ENCODE measurements at places on chromosomes 11 and 22.

DNA sequence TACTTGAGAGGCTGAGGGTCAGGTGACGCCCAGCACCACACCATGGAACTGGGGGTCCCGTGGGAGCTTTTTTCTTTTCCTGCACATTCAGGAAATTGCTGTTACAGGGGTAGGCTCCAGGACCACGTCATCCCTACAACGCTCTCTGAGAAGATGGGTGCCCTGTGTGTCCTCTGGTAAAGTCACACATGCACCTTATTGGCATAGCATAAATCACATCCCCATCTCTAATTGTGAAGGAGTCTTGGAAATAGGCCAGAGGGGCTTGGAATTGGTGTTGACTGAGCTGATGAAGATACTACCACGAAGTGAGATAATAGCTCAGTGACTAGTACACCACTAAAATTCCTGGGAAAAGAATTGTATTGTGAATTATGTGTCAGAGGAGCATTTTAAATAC is 57.6 kb downstream of the TNRC6B start:
- DNase-seq: no peak

GRCh38 chr11:109435121-109435742 is 13.2 kb downstream of the C11orf87 start:
- DNase-seq: no peak

DNA sequence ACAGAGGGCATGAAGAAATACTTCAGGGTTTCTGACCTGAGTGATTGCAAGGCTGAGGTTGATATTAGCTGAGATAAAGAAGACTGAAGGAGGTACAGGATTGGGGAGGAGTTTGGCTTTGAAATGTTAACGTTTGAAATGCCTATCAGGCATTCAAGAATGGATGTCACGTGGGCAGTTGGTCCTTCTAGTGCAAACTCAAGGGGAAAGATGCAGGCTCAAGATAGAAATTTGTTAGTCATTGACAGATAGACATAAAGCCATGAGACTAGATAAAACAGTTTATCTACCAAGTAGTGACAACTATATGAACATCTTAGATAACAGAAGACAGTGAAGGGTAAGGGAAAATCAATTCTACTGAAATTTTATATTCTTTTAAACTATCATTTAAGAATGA is 23.1 kb downstream of the TTC17 start:
- DNase-seq: no peak

- no peak for DNase-seq
Measured at GRCh38 chr11:93487032-93487483, 56.1 kb downstream of the SMCO4 start.

GRCh38 chr11:70759846-70760245 is 361.5 kb downstream of the CTTN start:
- no peak for DNase-seq

DNA sequence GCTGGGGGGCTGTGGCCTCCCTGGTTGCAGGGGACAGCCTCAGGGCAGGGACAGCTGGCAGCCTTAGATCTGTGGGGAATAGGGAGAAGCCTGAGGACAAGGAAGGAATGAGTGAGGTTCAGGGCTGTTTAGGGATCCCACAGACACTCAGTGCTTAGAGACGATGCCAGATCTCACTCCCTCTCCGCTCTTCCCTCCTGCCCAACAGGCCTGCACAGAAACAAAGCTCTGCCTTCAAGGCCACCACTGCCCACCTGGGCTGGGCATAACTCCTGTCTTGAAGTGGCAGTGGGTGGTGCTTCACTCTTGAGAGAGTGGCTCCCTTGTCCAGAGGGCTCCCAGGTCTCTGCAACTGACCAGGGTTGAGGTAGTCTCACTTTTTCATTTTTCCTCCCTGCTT is 13.1 kb upstream of the CENATAC start:
- no peak for DNase-seq

GRCh38 chr11:34357701-34358257 is at the start of gene ABTB2:
TSS of gene ABTB2 (minus strand) at chr11:34358010.
- DNase-seq: peak; percentile 83

GRCh38 chr11:6127881-6128280 is 20.4 kb downstream of the OR56B4 start:
- no peak for DNase-seq

- DNase-seq: no peak
Measured at GRCh38 chr22:27494785-27495184, 306.8 kb downstream of the MN1 start.

DNA sequence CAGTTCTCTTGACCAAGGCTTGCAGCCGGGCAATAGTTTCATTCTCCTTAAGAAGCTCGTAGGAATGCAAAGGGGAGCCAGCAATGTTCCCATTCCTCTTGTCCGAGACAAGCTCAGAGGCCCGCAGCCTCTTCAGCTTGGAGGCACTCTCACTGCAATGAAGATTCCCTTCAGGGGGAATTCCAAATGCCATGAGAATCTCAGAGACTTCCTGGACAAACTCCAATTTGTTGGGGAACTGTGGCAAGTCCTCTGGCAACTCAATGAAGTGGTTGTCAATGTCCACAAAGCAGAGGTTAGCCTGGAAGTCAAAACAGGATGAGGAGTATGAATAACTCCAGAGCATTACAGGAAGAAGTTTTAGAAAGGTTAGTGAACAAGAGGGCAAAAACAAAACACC is 84.4 kb downstream of the DENND5A start:
- no peak for DNase-seq

- no peak for DNase-seq
Measured at GRCh38 chr11:2489083-2489482, 44.3 kb downstream of the KCNQ1 start.

DNA sequence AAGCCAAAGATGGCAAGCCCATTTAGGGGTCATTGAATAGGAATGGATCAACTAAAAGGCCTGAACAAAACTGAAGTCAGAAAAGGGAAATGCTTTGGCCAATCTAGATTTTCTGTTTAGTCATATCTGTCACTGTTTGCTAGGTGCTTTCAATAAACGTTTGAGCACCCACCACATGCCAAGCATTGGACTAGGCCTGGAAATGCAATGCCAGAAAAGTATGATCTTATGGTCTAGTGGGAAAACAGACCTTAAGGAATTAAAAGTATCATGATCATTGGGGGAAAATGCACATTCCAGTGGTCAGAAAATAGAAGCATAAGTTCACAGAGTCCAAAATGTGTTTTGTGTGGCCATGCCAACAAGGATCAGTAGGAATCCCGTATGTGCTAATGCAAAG is 76.8 kb upstream of the BIRC3 start:
- no peak for DNase-seq

DNA sequence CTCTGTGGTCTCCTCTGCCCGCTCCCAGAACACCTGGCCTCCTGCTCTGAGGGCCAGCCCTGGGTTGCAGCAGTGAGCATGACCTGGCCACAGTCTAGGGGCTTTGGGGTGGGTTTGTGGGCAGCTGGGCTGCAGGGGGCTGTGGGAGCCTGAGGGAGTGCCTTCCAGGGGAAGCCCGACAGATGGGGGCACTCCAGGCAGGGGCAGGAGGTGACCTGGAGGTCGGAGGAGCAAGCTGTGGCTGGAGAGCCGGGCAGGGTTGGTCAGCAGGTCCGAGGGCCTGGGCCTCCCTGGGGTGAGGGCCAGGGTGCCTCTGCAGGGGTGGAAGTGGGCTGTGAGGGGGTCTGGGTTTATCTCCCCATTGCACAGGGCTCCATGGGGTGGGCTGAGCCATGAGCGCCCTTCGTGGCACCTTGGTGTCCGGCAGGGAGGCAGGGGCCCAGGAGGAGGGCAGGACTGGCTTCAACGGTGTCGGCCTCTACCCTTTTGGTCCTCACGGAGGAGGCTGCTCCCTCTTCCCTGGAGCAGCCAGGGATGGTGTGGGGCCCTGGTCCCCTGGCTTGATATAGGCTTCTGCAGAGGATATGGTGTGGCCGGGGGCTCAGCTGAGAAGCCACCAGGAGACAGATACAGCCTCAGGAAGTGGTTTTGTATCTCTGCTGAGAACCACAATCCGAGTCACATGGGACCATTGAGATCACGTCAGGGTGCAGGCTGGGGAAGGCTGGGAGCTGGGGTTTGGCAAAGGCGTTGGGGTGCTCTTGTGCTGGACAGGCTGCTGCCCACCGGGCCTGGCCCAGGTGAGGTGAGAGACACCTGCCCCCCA is 22.3 kb downstream of the KCNQ1 start:
- no peak for DNase-seq

DNA sequence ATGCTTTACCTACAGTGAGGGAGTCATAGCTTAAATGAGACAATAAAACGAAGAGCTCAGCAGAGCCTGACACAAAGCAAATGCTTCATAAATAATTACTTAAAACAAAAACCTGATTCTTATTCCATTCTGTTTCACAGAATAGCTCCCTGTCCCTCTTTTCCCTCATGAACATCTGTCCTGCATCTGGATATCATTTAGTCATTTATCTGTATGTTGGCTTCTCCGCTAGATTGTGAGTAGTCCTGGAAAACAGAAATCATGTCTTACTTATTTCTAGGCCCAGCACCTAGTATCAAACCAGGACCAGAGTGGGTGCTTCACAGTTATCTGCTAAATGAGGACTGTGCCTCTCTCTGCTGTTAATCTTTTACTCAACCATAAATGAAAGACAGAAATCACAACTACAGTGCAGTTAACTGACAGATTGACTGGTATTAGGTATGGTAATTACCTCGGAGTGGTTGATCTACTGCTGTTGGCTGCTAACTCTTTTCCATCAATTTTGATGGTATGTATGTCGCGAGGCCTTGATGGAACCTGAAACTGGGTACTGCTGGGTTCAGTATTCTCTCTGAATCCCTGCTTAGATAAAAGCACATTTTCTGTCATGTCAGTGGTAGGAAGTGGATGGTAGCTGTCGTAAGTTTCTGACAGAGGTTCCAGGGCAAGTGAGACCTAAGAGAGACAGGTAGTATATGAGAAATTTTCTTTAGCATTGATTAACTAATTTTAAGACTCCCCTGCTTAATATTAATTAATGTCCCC is 31.5 kb downstream of the C2CD3 start:
- no peak for DNase-seq

- no peak for DNase-seq
Measured at GRCh38 chr11:126791991-126792390, 208.6 kb downstream of the KIRREL3 start.

GRCh38 chr11:5153574-5154431 is 754 bp downstream of the OR52A1 start:
- no peak for DNase-seq

- DNase-seq: no peak
Measured at GRCh38 chr11:18229501-18229900, 7.1 kb downstream of the SAA4 start.

- DNase-seq: no peak
Measured at GRCh38 chr11:8757533-8757932, 74.9 kb downstream of the RPL27A start.
